T-helper 2 cell (primary cell): ENCODE measurements at places on chromosomes 4 and X.

DNA sequence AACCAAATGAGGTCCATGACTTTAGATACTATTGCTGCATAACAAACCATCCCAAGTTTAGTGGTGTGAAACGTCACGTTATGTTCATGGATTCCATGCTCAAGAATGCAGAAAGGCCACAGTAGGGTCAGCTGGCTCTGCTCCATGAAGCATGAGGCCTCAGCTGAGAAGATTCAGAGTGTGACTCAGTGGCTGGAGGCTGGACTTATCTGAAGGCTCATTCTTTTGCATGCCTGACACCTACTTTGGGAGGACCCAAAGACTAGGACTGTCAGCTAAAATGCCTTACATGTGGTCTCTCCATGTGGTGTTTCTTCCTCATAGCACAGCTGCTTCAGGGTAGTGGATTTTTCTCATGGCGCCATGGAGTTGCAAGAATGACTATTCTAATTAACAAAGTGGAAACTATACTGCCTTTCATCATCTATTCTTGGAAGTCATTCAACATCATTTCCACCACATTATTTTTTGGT lies 11.5 kb upstream of the CCDC149 start:
- DNase-seq = no peak

DNA sequence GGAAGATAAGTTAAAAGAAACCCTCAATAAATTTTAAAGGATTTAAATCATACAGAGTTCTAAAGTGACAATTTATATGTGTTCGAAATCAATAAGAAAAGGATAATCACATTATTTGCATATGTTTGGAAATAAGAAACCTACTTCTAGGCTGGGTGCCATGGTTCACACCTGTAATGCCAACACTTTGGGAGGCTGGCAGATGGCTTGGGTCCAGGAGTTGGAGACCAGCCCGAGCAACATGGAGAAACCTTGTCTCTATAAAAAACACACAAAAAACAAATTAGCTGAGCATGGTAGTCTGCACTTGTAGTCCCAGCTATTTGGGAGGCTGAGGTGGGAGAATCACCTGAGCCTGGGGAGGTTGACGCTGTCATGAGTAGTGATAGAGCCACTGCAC lies 8.1 kb upstream of the SAP30 start:
- no peak for DNase-seq

DNA sequence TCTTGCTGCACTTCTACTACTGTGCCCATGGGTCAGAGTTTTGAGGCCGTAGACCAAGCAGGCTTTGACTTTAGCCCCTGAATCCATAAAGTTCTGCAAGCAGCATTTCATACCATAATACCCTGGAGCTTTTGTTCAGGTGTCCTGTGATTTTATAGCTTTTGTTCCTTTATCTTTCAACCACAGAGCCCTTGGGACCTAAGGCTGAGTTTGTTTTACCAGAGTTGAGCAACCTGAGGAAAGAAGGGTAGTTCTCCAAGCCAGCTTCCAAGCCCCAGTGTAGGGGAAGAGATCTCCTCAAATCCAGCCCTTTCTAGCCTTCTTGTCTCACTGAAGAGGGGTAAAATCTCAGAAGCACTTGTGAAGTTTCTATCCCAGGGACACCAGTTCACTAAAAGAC lies 35.1 kb downstream of the MAGED2 start:
- no peak for DNase-seq

DNA sequence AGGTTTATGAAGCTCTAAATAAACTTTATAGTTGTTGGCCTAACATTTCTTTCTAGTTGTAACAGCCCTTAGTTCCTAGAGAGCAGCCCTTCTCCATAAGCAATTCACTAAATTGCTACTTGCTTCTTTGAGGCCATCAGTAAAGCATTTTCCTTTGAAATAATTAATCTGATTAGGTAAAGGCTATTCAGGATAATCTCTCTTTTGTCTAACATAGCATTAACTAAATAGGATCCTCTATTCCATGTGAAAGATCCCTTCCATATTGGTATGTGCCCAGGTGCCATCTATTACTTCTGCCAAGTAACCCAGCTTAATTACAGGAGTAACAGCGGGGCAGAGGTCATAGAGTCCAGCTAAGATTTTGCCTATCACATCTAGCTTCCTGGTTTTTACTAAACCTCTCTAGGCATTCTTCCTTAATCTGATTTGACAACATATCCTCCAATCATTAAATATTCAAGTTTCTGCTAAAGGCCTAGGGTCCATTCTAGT lies 1408.0 kb downstream of the PCDH18 start:
- no peak for DNase-seq

GRCh38 chr4:7351014-7351413 lies 83.7 kb downstream of the PSAPL1 start:
- no peak for DNase-seq

DNA sequence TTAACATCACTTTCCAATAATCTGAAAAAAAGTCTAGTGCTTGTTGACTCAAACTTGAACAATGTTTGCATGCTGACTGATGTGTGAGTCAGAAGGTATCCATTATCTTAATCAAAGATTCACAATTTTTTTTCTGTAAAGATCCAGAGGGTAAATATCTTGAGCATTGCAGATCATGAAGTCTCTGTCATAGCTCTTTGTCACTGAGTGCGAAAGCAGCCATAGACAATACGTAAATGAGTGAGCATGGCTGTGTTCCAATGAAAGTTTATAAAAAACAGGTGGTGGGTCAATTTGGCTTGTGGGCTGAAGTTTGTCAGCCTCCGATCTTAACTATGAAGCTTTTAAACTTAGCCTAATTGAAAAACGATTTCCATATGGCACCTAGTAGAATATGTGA lies 37.7 kb downstream of the NHS start:
- DNase-seq = no peak
